ENCODE measurements at places on chromosomes 3 and 15. TPM values are rescaled to one million over a fixed set of nuclear protein-coding genes. Genes with fewer than 3 reads are reported as not detected.

GRCh38 chr3:94249491-94250079, 186.7 kb downstream of the NSUN3 start:
- DNase-seq = peak; percentile 39

DNA sequence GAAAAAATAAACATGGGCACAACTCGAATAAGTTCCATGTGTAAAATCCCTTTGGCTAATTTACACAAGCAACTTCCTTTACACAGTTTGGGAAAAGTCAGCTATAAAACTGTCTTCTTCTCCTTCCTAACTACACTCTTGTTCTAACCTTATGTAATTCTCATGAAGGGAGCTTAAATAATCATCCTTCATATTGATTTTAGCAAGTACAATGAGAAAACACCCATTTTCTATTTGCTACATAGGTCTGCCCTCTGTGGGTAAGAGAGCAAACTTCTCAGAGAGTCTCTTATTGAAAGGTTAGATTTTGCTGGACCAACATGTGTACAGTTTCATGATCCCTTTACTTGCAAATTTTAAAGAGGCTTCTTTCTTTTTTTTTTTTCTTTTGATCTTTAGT, 398.5 kb downstream of the ROBO1 start:
- no peak for DNase-seq

DNA sequence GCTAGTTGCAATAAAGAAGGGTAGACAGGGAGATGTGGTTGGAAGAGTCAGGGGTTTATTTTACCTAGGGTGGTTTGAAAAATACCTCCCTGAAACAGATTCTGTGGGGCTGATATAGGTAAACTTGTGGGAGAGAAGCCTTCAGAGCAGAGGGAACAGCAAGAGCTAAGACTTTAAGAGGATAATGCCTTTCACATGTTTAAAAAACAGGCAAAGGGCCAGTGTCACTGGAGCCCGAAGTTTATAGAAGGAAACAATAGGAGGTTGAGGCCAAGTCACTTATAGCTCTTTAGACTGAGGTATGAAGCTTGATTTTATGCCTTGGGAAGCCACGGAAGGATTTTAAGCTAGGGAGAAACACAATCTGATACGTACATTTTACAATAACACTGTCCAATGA, 448.7 kb downstream of the TAFA4 start:
- no peak for DNase-seq

DNA sequence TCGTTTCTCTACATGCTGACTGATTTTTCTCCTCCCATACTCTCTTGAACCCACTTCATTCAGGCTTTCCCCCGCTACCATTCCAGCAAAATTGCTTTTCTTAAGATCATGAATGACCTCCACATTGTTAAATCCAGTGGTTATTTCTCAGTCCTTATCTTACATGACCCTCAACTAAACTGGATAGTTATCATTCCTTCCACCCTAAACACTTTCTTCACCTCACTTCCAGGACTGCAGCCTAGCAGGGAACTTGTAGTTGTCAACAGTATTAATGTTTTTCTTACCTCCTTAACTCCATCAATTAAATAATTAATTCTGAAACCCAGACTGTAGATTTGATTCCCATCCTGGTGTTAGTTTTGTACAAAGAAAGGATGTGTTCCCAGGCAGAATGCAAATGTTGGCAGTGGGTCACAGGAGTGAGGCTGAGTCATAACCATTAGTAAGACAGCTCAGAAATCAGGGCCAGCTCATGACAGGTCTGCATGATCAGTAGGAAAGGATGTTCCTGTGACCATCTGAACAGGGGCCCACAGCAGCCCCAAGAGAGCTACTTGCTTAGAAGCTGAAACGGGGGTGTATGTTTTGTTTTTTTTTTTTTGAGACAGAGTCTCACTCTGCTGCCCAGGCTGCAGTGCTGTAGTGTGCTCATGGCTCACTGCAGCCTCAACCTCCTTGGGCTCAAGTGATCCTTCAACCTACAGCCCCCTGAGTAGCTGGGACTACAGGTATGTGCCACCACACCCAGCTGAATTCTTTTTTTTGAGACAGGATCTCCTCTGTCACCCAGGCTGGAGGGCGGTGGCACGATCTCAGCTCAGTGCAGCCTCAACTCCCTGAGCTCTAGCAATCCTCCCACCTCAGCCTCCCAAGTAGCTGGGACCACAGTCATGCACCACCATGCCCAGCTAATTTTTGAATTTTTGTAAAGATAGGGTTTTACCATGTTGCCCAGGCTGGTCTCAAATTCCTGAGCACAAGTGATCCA, 9.1 kb downstream of the BCL2L10 start:
- DNase-seq = peak; percentile 43

DNA sequence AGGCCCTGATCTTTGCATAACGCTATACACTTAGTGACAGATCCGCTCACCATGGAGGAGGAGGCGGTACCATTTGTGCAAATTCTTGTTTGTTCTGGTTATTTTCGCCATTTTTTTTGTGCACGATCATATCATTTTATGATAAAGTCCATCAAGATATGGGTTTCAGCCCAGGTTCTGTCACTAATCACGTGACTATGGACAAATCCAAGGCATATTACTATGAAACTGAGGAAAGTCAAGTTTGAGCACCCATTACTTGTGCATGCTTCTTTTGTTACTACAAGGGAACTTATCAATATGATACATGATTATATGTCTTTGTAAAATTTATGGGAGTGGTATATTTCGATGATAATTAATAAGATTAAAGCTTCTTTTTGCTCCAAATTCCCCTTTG, 829.5 kb downstream of the ROBO2 start:
- no peak for DNase-seq

- no peak for DNase-seq
Observed at GRCh38 chr3:98705212-98705611, 57.9 kb upstream of the ST3GAL6 start.

- DNase-seq = no peak
Observed at GRCh38 chr3:124764746-124765145, 34.5 kb downstream of the UMPS start.

GRCh38 chr3:88211096-88211890, 61.5 kb downstream of the C3orf38 start:
- DNase-seq = no peak

DNA sequence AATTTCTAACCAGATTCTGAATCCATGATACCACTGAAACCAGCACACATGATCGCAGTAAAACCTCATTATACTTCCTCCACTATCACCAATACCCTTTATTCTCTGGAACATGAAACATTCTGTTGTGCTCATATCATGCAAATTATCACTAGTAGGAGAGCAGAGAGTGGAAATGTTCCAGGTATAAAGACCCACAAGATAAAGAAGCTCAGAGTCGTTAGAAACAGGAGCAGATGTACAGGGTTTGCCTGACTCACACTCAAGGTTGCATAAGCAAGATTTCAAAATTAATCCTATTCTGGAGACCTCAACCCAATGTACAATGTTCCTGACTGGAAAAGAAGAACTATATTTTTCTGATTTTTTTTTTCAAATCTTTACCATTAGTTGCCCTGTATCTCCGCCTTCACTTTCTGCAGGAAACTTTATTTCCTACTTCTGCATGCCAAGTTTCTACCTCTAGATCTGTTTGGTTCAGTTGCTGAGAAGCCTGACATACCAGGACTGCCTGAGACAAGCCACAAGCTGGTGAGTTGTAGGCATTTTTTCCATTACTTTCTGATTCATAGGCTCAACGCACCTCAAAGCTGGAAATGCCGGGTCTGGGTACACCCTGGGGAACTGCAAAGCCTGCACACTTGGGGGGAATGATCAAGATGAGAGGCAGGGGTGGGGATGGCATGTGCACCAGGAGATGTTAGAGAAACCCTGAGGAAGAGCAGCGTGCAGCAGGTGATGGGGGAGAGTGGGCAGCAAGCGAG, at the start of gene CCR2:
CCR2 (plus strand) TSS at position 465 of the 764 bp plus-strand sequence. CDS start 3,417 bp downstream, outside the sequence.
- DNase-seq = no peak

- no peak for DNase-seq
Observed at GRCh38 chr3:59641169-59641899, 591.5 kb upstream of the CFAP20DC start.

DNA sequence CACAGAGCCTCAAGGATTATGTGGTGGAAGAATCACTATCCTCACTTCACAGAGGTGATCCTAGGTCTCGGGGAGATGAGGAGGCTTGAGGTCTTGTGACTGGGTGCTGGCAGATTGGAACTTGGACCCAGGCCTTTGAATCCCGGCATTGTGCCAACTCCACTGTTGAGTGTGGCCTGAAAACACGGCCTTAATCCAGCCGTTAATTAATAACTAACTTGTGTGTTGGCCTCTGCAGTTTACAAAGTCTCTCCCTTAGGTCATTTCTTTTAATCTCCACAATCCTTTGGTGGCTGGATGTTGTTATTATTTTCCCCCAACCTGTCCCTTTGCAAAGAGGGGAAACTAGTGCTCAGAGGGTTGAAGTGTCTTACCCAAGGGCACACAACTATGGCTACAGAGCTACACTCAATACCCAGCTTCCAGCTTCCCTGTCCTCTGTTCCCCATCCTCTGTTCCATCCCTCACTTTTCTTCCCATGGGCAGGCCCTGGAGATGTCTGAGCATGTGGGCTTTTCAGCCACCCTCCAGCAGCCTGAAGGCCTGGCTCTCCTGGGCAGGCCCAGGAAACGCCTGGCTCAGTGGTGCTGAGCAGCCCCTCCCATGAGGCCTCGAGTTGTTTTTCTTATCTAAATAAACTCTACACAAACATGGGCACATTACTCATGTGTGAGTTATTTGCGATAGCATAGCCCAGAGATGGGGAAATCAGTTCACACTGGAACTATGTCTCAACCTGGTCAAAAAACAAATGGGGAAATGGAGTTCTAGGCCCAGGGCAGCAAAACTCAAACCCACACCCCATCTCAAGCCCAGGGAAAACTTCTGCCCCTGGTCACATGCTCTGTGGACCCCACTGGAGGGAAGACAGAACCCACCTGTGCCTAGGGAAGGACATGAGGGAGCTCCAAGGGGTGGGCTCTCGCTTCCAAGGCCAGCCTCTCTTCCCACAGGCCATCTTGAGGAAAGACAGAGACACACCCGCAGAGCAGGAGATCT, 16.8 kb upstream of the SMAD3 start:
- peak; percentile 62 for DNase-seq

- DNase-seq = no peak
Observed at GRCh38 chr15:62209322-62209721, 44.2 kb upstream of the C2CD4B start.

- DNase-seq = no peak
Observed at GRCh38 chr15:26690778-26691177, 82.1 kb downstream of the GABRB3 start.

DNA sequence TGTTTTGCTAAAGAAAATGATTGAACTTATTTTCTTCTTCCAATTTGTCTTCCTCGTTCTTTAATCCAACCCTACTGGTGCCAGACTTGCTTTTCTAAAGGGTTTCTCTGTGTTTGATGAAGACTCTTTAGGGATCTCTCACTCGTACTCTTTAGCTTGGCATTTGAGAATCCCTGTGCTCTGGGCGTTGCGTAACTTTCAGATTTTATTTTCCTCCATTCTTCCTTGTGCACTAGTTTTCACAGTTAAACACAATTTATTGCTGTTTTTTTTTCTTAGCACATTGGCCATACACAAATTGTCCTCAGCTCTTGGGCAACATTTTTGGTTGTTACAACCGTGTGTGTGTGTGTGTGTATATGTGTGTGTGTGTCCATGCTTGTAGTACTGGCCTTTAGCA, 95.8 kb upstream of the ADAMTSL3 start:
- DNase-seq = no peak

GRCh38 chr3:98699132-98699531, 64.0 kb upstream of the ST3GAL6 start:
- DNase-seq = no peak

DUOX1 gene
- total RNA-seq = 2.3 TPM

ATP13A4 gene
- 0.69 TPM for total RNA-seq

TGM5 gene
- total RNA-seq = not detected

LTF gene
- total RNA-seq = 1.2 TPM

DZIP1L gene
- 17.2 TPM for total RNA-seq

BCHE gene
- 0.35 TPM for total RNA-seq

THSD4 gene
- 53.4 TPM for total RNA-seq

CNTN6 gene
- total RNA-seq = not detected

HCLS1 gene
- 27.8 TPM for total RNA-seq

HEMK1 gene
- 31.8 TPM for total RNA-seq

All from ovary (tissue), 10 donors.